ENCODE measurements at places on chromosomes 6 and 20.

DNA sequence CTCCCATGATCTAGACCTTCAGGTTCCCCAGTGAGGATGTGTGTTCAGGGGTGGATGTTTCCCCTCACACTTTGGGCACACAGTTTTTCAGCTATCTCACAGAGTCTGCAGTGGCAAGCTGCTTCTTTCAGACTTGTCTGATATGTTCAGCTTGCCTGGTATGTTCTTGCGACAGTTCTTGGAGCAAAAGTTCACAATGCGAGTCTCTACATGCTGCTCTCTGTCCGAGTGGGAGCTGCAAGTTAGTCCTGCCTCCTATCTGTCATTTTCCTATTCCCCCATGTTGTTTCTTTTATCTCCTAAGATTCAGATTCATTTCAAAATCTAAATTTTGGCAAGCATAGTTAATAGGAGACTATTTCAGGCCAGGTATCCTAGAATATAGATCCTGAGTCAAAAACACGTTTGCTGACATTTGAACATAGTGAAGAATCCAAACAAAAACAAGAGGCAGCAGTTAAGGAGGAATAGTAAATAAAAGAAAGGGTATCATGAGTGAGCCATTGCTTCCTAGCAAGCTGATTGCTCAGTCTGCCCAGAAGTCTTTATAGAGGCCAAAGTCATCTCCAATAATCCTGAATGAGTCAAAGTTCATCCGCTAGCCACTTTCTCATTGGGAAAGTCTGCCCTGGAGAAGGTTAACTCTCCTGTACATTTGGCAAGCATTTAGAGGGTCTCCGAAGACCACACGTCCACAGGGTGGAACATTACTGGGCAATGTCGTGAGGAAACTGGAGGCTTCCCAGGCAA is 140.2 kb upstream of the MOCS1 start:
- DNase-seq = no peak

DNA sequence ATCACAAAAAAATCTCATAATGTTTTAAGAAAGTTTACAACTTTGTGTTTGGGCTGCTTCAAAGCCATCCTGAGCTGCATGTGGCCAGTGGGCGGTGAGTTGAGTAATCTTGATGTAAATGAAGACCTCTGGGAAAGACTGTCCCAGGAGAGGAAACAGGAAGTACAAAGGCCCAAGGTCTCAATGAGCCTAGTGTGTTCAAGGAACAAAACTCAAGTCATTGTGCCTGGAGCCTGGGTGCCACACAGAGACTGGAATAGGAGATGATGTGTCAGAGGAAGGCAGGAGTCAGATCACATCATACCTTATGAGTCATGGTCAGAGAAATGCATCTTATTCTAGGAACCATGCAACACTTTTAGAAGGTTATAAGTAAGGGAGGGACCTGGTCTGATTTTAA is 51.5 kb downstream of the COL19A1 start:
- no peak for DNase-seq

DNA sequence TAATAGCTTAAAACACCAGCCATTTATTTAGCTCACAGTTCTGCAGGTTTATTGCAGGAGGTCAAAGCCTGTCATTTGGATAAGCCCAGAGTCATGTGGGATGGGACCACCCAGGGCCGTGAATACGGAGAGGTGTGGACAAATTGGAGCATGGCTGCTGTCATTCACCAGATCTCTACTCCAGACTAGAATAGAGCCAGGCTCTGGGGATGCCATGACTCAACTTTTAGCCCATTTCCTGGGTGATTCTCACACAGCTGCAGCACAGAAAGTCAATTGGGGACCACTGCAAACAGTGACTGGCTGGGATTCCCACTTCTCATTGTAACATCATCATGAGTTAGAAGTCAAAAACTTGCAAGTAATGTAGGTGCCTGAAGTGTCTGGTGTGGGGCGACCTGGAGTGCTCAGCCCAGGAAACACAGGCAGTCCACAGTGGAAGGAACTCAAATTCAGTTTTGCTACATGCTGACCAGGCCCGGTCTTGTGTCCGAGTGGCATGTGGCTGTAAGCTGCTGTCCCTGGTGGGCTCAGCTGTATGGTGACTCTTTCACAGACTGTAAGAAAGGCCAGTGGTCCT is 174.3 kb downstream of the SCP2D1 start:
- no peak for DNase-seq

DNA sequence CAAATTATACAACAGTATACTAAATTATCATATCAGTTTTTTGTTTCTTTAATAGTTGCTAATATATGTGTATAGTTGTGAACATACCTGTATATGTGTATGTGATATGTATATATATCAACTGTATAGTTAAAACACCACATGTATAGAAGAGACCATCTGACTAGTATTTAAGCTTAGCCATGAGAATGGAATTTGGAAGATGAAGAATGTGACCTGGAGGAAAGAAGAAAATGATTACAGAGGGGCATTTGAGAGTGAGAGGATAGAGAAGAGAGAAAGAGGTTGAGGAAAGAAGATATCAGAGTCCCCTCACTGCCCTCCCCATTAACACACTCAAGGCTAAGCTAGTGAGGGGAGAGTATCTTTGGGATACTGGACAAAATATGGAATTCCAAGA is 335.9 kb downstream of the BCKDHB start:
- DNase-seq = no peak

DNA sequence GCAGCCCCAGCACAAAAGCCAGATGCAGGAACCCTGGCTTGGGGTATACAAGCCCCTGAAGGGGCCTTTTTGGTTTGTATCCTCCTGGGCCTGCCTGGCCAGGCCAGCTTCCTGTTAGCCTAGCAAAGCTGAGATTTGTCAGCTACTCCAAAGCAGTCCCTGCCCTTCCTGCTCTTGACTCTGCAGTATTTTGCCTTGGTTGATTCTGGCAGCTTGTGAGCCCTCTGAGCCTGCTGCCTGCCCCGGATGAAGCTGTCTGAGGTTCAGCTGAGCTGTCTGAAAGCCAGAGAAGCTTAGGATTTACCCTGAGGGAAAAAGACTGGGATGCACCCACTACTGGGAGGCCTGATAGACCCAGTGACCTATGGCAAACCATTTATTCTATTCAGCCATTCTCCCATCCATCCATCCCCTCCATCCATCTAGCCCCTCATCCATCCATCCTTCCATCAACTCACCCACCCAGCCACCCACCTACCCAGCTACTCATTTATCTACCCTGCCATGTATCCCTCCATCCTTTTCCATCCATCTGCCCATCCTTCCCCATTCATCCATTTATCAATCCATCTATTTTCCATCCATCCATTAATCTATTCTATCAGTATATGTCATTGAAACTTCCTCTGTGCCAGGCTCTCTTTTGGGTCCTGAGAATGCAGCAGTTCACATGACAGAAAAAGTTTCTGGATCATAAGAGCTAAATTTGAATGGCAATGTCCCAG is 307.5 kb downstream of the DHX35 start:
- DNase-seq = no peak

DNA sequence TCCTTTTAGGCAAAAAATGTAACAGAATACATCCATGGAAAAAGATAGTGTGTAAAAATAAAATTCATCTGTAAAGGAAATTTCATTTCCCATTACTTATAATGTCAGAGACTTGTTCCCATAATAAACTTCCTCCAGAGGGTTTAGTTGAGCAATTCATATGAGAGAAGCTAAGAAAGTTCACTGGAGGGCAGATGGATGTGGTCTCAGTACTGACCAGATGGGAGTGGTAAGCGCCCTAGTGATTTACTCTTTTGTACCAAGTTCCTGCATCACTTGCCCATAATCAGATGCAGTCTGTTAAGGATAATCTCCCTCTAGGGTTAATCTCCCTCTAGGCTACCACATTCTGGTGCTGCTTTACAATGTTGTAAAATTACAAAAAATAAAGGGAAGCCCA is 61.7 kb downstream of the ESF1 start:
- no peak for DNase-seq

DNA sequence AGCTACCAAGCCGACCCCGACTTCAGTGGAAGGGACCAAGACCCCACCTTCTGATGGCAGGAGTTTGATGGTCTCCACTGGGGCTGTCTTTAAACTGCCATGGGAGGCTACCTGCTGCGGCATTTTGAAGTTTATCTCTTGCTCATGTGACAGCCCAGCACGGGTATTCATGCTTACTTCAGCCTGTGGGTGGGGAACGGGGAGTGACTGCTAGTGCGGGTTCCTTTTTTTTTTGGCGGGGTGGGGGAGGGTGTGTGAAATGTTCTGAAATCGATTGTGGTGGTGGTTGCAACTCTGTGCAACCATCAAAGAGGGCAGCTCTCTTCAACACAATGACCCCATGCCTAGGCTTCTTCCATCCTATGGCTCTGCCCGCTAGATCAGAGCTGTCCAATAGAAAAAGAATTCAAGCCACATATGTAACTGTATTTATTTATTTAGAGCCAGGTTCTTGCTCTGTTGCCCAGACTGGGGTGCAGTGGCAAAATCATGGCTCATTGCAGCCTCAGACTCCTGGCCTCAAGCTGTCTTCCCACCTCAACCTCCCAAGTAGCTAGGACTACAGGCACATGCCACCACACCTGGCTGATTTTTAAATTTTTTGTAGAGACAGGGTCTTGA is 53.7 kb downstream of the PPP1R16B start:
- no peak for DNase-seq

- no peak for DNase-seq
Measured at GRCh38 chr6:31040801-31041200, 30.5 kb downstream of the MUC22 start.

GRCh38 chr6:6412700-6413099 is 92.2 kb upstream of the F13A1 start:
- peak; percentile 29 for DNase-seq

DNA sequence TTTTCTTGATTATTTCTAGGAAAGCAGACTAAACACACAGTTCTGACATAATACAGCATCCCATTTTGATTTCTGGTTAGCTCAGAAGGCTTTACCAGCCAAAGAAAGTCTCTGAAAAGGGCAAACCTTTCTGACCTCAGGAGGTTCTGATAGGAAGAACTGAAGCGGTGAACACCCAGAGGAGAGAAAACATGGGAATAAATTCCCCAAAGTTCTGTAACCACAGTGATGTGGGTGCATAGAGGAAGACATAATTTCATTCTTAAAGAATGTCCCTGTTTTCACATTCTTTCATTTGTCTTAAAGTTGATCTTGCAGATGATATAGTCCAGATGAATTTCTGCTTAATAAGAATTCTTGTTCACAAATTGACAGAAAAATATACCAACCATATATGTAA is 60.3 kb downstream of the RSPO3 start:
- no peak for DNase-seq

DNA sequence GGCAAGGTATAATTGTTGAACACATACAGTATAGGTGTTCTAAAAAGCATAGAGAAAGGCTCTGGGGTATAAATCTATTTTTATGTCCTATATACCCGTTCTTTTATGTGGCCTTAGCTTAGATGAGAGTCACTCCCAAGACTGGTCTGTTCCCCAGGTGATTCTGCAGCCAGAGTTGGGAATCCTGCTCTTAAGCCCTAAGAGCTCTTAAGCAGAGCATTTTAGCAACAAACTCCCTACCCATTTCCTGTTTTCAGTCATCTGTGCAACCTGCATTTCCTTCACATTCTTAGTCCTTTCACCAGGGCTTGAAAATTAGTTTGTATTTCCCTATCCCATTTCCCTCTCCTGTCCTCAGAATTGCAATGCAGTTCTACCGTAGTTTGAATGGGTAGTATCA is 166.1 kb downstream of the HS3ST5 start:
- no peak for DNase-seq

- no peak for DNase-seq
Measured at GRCh38 chr20:19104186-19104585, 108.3 kb upstream of the SLC24A3 start.

DNA sequence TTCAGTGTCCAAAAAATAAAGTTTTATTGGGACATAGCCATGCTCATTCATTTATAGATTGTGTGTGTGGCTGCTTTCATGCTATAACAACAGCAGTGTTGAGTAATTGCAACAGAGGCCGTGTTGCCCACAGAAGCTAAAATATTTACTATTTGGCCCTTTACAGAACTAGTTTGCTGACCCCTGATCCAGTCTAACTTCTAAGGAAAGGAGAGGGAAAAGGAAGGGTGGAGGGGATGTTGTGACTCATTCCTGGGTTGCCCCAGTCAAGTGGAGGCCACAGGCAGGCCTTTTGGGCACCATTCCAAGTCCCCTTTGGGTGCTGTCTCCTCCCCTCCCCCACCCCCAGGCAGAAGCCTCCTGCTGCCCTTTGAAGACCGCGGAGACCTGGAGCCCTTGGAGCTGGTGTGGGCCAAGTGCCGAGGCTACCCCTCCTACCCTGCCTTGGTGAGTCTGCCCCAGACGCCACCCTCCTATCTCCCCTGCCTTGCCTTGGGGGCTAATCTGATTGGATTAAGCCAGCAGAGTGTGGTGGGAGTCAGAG is 28.4 kb downstream of the BRPF3 start:
- DNase-seq = no peak

GRCh38 chr20:50442512-50442911 is 67.7 kb upstream of the PTPN1 start:
- DNase-seq = no peak

GRCh38 chr6:150403458-150404246 is 34.8 kb downstream of the IYD start:
- DNase-seq = no peak

DNA sequence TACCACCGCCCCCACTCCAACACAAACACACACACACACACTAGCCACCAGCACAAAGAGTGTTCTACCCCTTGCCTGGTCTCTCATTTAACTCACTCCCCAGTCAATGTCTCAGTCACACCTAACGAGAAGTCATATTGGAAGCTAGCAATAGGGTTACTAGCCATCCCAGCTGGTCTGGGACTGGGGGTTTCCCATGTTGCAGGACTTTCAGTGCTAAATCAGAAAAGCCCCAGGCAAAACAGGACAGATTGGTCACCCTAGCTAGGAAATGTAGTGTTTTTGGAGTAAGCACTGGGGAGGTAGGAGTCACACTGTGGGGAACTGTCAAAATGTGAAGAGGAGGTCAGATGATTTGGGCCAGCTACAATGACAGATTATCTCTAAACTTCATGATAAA is 158.1 kb downstream of the UNC5CL start:
- no peak for DNase-seq

DNA sequence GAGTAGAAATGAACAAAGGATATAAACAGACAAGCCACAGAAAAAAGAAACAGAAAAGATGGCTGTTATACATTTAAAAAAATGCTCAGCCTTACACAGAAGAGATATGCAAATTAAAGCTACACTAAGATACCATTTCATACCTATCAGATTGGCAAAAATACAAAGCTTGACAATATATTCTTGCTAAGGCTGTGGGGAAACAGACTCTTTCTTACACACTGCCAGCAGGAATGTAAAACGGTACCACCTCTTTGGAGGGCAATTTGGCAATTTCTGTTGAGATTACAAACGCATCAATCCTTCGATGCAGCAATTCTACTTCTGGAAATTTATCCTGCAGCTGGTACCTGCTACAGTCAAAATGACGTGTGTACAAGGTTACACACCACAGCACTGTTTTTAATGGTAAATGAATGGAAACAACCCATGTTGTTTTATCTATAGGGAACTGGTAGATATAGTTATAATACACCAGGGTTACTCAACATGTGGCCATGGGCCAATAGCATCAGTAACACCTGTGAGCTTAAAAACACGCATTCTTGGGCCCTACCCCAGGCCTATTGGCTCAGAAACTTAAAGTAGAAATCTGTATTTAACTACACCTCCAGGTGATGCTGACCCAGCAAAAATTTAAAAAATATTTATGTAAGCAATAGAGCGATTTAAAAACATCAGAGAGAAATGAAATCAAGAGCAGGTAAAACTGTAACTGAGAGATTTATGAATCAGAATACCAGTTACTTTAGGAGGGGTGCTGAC is 53.3 kb downstream of the TRAM2 start:
- no peak for DNase-seq

- DNase-seq = no peak
Measured at GRCh38 chr20:46027245-46027853, 1.7 kb upstream of the SLC12A5 start.
